Stimulated activated CD8-positive, alpha-beta memory T cell treated with anti-CD3 and anti-CD28 coated beads, Interleukin-4, amount 100 ng/mL, for 1 hour (primary cell): ENCODE measurements at places on chromosomes 7 and 10.
A peak's percentile ranks its signal among the peaks of the same experiment; 100 is the strongest.

DNA sequence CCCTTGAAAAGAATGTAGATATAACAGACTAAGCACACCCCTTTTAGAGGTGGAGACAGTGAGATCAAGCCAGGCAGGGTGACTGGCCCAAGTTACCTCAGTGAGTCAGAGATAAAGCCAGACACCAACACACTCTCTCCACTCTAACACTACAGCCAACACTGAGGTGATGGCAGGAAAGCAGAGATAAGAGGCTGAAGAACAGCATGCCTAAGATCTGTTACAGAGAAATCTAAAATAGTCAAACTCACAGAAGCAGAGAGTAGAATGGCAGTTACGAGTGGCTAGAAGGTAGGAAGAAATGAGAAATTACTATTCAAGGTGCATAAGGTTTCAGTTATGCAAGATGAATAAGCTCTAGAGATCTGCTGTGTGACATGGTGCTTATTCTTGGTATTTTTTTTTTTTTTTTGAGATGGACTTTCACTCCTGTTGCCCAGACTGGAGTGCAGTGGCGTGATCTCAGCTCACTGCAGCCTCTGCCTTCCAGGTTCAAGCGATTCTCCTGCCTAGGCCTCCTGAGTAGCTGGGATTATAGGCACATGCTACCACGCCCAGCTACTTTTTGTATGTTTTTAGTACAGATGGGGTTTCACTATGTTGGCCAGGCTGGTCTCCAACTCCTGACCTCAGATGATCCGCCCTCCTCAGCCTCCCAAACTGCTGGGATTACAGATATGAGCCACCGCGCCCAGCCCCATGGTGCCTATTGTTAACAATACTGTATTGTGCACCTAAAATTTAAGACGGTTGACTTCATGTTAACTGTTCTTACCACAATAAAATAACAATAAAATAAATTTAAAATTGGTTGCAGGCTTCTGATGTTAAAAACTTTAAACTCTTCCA, 28.7 kb downstream of the ICA1 start:
- no peak for DNase-seq

DNA sequence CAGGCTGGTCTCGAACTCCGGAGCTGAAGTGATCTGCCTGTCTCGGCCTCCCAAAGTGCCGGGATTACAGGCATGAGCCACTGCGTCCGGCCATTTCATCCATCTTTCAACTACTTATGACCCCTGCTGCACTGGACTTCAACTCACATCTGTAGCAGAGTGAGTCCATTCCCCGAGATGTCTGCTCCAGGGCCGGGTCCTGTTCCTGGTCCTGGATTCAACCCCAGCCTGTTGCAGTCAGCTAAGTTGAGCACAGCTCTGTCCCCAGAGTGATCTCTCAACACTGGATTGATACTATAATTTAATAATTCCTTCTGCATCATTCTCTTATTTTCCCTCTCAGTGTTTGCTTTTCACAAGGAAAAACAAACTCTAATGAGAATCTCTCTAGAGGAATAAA, 25.8 kb downstream of the PRTFDC1 start:
- no peak for DNase-seq

- no peak for DNase-seq
Measured at GRCh38 chr10:114825513-114826253, 4.1 kb downstream of the FHIP2A start.

GRCh38 chr7:25922296-25922695, 229.7 kb upstream of the NFE2L3 start:
- no peak for DNase-seq

DNA sequence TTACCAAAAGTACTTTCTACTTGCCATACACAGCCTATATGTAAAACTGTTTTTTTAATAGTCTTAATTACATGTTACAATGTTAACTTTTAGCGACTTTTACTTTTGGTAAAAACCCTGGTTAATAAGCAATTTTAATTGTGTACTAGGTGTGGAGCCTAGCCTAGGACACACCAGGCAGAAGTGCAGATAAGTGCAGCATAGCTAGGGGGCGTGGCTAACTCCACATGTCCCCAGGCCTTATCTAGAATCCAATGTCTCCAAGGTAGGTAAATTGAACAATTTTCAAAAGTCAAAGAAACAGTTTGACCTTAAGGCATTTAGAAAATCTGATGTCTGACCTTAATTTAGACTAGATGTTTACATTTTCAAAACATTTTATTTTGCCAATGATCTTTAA, 858.7 kb downstream of the CCSER2 start:
- no peak for DNase-seq

DNA sequence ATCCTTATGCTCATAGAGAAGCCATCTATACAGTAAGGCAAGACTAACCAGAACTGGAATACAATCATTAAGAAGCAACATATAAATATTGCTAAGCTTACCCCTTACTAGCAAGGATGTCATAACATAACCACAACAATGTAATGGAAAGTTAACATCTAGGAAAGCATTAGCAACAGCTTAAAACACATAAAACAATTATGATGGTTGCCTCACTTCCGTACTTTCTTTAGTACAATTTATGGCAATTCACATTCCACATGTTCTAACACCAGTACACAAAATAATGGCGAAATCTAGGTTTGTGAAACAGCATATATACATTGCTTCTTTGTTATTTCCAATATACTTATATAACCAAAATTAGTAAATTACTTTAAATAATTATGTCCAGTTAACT, 195.0 kb downstream of the AHR start:
- DNase-seq, result no peak

DNA sequence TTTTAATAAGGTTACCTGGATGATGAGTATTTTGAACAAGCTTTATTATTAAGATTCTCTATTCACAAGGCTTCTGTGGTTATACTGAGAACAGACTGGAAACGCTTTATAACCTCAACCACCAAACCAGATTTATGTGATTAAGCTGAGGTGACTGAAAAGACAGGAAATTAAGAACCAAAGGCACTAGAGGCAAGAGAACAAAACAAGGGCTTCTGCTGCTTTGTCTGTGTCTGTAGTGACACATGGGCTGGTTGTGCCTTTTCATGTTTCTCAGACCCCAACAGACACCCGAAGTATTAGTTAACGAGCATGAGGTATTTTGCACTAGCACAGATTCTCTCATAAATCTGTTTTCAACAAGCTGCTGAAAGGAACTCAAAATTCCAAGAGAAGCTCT, 64.4 kb downstream of the RAPGEF5 start:
- DNase-seq, result no peak

DNA sequence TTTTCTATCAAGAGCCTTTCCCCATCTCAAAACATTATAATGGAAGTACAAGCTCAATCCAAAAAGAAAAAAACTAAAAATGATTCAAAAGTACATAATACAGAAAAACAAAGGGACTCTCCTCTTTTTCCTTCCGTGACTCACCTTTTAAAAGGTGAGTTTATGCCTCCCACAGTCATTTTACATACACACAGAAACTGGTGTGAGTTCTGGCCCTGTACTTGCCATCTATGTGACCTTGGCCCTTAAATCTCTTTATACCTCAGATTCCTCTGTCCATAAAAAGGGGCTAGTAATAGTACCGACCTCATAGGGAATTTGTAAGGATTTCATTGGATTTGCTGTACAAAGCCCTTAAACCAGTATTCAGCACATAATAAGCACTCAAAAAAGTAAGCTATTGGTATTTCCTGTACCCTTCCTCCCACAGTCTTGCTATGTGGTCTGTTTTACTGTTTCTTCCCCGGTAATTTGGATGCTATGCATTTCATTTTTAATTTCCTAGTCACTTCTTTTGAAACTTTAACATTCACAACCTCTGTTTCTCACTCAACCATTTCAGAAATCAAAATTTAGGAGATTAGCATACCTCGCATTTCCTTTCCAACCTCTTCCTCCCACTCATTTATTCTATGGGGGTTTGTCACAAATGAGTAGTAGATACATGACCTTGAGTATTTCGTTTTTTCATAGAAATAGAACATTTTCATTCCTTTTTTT, 39.0 kb downstream of the STK17A start:
- DNase-seq, result no peak

GRCh38 chr10:3068968-3069737, 1.8 kb downstream of the PFKP start:
- no peak for DNase-seq

DNA sequence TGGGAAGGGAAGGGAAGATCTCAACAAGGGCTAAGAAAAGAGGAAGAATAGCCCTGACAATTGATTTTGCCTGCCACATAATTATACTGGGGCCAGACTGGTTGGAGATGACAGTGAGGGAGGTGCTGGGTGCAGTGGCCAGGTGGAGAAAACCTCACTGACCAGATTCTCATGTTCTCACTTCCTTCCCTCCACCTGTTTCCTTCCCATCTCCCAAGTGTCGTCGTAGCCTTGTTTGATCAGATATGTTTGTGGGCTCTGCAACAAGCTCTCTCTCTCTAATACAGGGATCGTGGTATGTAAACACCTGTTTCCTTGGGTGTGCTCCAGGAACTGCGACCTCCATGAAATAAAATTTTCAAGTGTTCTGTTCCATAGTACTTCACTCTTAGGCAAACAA, 60.2 kb downstream of the VCL start:
- no peak for DNase-seq

DNA sequence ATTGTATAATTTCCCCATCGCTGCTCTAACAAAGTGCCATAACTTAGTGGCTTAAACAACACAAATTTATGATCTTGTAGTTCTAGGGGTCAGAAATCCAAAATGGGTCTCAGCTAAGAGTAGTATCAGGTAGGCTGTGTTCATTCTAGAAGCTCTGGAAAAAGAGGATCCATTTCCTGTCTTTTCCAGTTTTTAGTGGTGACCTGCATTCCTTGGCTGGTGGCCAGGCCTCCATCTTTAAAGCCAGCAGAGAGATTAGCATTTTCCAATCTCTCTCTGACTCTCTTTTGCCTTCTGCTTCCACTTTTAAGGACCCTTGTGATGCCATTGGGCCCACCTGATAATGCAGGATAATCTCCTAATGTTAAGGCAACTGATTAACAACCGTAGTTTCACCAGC, 41.0 kb upstream of the C10orf120 start:
- no peak for DNase-seq

DNA sequence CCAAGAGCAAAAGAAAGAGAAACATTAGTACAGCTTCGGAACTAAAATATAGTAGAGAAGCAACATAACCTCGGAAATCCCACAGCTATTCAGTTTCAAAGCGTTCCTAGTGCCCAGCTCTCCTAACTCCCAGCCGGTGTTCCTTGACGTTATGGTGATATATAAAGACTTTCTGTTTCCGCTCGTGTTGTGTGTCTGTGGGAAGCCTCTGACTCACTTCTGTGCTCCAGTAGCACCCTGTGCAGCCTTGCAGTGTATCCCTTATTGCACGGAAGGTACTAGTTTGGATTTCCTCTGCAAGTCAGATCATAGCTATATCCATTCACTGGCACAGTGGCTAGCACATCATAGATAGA, 535 bp downstream of the ASAH2B start:
- no peak for DNase-seq

GRCh38 chr10:72883861-72884260, 9.7 kb upstream of the OIT3 start:
- DNase-seq, result no peak

GRCh38 chr7:124029396-124030188, 3.3 kb downstream of the TMEM229A start:
- no peak for DNase-seq

GRCh38 chr10:132904181-132904813, 38.1 kb downstream of the CFAP46 start:
- DNase-seq, result no peak

- DNase-seq, result no peak
Measured at GRCh38 chr7:47600199-47601118, 18.5 kb upstream of the TNS3 start.

DNA sequence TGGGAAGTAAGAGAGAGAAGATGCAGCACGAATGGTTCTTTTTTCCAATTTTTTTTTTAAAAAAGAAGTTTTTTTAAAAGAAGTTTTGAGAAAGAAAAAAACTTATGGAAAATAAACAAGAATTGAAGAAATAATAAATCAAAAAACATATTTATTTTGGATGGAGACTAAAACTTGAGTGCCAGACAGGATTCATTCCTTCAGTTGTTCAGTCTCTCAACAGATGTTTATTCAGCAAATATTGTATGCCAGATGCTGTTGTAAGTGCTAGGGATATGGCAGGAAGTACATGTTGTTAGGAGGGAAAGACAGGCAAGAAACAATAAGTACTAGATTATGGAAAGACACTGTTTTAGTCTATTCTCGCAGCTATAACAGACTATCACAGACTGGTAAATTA, 750.7 kb upstream of the PHF14 start:
- DNase-seq, result no peak

DNA sequence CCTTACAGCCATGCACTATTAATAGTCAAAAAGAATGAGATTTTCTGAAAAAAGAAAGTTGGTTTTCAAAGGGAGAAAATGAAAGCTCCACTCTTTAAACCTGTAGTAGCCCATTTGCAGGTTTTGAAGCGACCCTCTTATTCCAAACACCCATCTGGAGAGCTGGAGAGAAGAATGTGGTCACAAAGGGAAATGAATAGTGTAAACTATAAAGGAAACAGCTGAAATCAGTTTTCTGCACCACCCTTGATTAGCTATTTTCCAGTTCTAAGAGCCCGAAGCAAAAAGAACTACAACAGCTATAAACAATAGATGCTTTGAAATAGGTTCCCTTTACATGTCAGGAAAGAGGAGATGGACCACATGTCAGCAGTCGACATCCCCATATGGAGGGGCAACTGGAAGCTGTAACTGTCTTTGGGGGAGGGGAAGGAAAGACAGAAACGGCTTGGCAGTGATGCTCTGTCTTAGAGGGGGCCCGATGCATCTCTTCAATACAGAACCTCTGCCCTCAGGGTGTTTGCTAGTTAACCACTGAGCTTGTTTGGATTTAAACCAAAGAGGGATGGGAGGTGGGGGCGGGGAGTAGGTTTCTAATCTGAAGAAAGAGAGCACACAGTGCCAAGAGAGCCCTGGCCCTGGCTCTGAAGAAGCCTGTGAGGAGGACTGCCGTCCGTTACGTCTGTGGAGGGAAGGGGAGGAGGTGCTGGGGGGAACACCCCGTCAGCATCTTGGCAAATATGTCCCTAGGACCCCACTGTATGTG, 55.3 kb downstream of the CPVL start:
- DNase-seq, result no peak

DNA sequence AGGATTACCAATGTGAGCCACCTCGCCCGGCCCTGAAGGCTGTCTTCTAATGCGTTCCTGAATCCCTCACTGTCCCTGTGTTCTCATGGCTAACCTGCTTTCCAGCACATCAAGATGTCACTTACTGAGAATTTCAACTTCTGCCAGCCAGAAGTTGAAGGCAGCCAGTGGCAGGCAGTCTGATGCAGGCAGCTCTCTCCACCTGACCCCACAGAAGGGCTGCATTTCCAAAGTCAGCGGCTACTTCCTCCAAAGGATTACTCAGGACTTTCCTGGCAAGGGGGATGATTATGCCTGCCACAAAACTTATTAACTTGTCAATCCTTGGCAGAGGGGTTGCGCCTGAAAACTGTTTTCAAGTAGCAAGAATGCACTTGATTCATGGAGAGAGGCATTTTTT, 1219.4 kb downstream of the TYW1 start:
- no peak for DNase-seq

DNA sequence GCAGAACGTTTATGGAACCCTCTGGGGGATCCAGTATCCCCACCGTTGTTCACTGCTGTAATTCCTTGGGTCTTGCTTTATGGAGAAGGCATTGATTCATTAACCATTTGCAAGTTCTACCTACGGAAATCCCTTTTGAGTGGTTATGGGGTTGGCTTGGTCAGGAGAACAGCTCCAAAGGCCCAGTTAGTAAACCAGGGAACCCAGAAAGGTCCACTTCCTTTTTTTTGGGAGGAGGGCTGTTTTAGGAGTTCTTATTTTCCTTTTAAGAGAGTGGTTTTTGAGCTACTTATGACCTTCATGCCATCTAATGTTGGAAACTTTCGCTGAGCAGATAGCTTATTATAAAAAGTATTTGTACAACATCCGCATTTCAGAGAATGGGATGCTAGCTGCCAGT, 1.3 kb downstream of the POR start:
- DNase-seq, result no peak

GRCh38 chr10:92591550-92592022, 1.3 kb upstream of the KIF11 start:
- peak; percentile 60 for DNase-seq
